ENCODE measurements at places on chromosomes 7 and 10. TPM values are rescaled to one million over a fixed set of nuclear protein-coding genes. Genes with fewer than 3 reads are reported as not detected.

DNA sequence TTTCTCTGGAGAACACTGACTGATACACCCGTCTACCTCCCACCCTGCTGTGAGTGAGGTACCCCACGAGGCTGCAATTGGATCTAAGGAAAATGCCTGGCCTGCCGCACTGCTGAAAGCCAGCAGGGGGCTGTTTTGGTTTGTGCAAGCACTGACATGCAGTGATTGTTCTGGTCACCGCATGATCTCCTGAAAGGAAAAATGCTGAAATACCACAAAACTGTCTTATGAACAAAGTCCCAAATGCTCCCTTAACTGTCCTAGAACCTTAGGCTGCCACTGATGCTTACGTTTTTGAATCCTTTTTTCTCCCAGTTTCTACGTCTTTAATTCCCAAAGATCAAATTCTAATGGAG is 132.7 kb downstream of the JCAD start:
- H3K4me1 ChIP-seq = no peaks in the 10 kb centered on the region
- no peaks in the 10 kb centered on the region for H3K36me3 ChIP-seq
- no peak overlapping the region for H3K27ac ChIP-seq

SLIT1 gene
- total RNA-seq = 23.1 TPM

- DNase-seq = no peak
- H3K27ac ChIP-seq = no peak overlapping the region
- no peaks in the 10 kb centered on the region for H3K36me3 ChIP-seq
- no peaks in the 10 kb centered on the region for H3K27me3 ChIP-seq
These were observed 591.0 kb downstream of the MAGI2 start for GRCh38 chr7:78862411-78862900.

DNA sequence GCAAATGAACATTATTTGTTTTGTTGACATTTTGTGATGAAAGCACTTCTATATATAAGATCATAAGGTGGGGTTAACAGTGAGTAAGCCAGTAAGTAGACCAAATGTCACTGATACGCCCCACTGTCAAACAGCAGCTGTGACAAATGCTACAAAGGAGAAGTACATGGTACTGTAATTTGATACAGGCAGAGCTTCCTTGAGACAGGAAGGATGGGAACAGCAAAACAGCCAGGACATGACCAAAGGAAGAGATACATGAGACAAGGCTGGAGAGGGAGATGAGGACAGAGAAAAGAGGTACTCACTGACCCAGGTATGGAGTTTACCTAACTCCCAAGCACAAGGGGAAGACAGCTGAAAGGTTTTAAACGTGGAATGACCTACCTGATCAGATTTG is 127.0 kb downstream of the SRPK2 start:
- H3K27me3 ChIP-seq = no peaks in the 10 kb centered on the region
- H3K27ac ChIP-seq = no peak overlapping the region
- DNase-seq = no peak

CALML5 gene
- total RNA-seq = not detected

DNA sequence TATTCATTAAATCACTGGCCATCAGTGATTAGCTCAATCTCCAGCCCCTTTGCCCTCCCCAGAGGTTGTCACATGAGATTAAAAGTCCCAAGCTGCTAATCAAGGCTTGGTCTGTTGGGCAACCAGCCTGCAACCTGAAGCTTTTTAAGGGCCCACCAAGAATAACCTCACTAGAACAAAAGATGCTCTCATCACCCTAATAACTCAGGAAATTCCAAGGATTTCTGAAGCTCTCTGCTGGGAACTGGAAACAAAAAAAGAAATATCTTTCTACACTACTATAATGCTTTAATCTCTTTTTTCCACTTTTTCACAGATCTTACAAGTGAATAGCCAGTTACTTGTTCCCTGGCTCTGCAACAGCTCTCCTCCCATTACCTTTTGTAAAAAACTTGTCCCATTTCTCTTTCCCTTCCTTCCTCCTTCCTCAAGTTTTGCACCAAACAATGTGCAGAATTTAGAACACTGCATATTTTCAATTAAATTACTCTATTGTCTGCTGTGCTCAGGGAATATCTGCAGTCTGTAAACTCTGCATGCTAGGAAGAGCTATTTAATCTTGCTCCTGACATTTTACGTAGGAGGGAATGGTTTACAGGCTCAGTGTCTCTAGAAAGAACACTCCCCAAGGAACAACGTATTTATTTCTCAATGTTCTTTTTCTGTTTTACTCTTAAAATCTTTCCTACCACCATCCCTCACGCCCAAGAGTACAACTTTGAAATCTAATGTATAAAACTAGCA is 169.1 kb downstream of the IMMP2L start:
- no peaks in the 10 kb centered on the region for H3K27me3 ChIP-seq
- no peak overlapping the region for H3K4me3 ChIP-seq
- no peak for DNase-seq

DNA sequence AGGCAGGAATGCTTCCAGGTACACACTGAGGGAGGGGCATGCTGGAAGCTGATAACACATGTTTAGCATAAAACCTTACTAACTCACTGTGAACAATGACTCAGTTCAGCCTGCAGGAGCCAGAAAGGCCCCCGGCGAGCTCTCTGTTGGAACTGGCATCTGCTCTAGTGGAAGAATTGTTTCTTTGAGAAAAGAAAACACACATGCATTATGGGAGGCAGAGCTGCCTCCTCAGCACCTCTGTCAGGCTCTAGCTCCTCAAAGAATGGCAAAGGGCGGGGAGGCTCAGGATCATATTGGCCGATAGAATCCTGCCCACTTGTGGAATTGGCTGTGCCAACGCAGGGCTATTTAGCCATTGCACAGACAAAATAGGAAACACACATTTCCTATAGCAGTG is 338.3 kb downstream of the CXCL12 start:
- peaks cover 34% of the 10 kb centered on the region for H3K4me1 ChIP-seq
- H3K27ac ChIP-seq = peak overlapping the region; percentile 62
- H3K4me3 ChIP-seq = no peak overlapping the region
- H3K27me3 ChIP-seq = no peaks in the 10 kb centered on the region
- no peak for DNase-seq

DNA sequence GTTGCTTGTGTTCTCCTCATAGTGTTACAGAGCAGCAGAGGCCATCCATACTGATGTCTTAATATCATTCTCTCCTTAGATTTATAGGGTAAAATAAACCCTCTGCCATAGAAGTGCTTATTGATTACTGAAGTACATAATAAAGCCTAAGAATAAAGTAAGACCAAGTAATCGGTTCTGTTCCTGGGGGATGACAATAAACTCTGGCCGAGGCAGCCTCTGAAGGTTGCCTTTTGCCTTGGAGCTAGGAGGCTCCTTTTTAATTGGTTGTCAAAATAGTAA is 711.6 kb upstream of the GALNT17 start:
- H3K4me1 ChIP-seq = peaks cover 22% of the 10 kb centered on the region
- DNase-seq = no peak
- H3K27me3 ChIP-seq = no peaks in the 10 kb centered on the region
- H3K27ac ChIP-seq = no peak overlapping the region
- H3K4me3 ChIP-seq = no peak overlapping the region

DNA sequence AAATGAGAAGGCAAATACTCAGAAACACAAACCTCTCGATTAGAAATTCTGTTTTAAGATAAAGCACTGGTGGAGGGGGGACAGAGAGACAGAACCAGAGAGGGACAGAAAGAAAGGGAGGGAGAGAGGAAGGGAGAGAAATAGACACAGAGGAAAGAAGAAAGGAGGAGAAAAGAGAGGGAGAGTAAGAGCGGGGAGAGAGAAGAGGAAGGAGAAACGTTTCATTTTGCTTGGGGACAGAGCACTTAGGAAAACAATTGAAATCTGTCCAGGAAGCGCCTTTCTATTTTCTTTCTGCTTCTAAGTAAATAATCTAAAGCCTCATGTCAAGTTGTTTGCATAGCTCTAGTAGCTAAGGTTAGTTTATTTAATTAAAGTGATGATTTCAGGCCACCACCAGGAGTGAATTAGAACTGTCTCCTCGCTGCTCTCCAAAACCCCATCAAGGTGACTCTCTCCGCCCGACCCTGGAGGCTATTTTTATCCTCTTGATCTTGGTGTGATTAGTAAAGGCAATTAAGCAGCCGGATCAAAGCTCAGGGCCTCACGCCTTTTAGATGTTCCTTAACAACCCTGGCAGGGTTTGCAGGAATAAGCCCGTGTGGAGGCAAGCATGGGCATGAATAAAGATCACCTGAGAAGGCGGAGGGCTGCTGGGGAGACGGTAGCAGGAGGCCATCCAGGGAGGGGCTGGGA is 73.4 kb upstream of the INSIG1 start:
- H3K36me3 ChIP-seq = no peaks in the 10 kb centered on the region
- H3K27ac ChIP-seq = no peak overlapping the region
- DNase-seq = no peak
- H3K27me3 ChIP-seq = no peaks in the 10 kb centered on the region
- peaks cover 20% of the 10 kb centered on the region for H3K4me1 ChIP-seq

FRMD4A gene
- 87.2 TPM for total RNA-seq

DNA sequence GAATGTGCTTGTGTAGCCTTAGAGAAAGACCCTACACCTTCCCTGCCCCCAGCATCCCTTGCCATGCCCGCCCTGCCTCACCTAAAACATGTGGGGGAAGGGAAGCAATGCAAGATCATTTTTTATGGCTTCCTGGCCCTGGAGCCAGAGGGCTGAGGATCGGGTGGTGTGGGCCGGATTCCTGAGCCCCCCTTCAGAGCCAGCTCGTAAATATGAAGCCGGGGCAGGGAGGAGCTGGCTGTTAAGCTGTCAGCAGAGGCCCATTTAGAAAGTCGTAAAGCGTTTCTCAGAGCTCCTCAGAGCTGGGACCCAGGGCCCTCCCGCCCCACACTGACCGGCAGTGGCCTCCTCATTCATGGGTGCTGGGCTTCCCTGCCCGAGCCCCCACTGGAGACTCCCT is 23.9 kb downstream of the UNC5B start:
- H3K36me3 ChIP-seq = no peaks in the 10 kb centered on the region
- H3K27me3 ChIP-seq = no peaks in the 10 kb centered on the region
- peaks cover 77% of the 10 kb centered on the region for H3K4me1 ChIP-seq

FAM25A gene
- total RNA-seq = not detected

GRCh38 chr7:112411186-112411795 is 39.0 kb upstream of the IFRD1 start:
- H3K4me1 ChIP-seq = no peaks in the 10 kb centered on the region
- H3K27me3 ChIP-seq = no peaks in the 10 kb centered on the region
- no peak for DNase-seq
- no peaks in the 10 kb centered on the region for H3K36me3 ChIP-seq
- H3K4me3 ChIP-seq = no peak overlapping the region

UPP1 gene
- total RNA-seq = 10.9 TPM

TMEM196 gene
- total RNA-seq = 16.5 TPM

- H3K4me1 ChIP-seq = no peaks in the 10 kb centered on the region
- no peak overlapping the region for H3K4me3 ChIP-seq
- no peak overlapping the region for H3K27ac ChIP-seq
- H3K27me3 ChIP-seq = no peaks in the 10 kb centered on the region
These were observed 54.1 kb downstream of the MTERF1 start for GRCh38 chr7:91826377-91826776.

DNA sequence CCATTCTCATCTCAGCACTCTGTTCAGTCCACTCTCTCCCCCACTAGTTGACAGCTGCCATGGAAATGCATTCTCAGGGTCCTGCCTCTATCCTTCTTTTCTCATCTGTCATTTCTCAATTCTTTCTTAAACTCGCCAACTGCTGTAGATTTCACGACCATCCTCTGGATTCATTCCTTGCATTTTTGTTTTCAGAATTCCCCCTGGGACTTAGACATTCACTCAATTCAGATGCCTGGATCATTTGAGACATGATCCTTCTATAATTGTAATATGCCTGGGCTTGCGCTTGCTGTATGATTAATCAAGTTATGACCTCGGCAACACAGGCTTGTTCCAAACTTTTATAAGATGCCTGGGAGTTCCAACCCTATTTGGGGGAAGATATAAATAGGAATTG is 104.5 kb downstream of the RAB11FIP2 start:
- no peak for DNase-seq
- H3K4me1 ChIP-seq = no peaks in the 10 kb centered on the region
- H3K4me3 ChIP-seq = no peak overlapping the region
- no peaks in the 10 kb centered on the region for H3K36me3 ChIP-seq

DNA sequence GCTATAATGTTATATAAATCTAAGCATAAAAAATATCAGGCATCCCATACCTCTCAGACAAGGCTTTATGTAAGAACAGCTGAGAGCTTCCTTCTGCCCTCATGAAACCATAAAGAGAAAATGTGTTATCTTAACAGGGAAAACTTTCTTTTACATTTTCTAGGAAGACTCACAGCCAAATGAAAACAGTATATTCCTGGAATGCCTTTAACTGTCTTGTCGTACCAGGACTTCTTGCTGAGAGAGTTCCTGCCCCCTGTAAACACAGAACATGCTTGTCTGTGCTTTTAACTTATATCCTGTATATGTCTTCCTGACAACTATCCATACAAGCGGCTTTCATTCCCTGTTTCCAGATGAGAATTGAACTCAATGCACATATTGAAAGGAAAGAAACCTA is 64.8 kb upstream of the AHR start:
- H3K27me3 ChIP-seq = no peaks in the 10 kb centered on the region
- H3K36me3 ChIP-seq = no peaks in the 10 kb centered on the region
- no peak overlapping the region for H3K27ac ChIP-seq
- H3K4me1 ChIP-seq = no peaks in the 10 kb centered on the region
- H3K4me3 ChIP-seq = no peak overlapping the region

CALD1 gene
- 139 TPM for total RNA-seq

CRYGN gene
- total RNA-seq = 10.3 TPM

ACSL5 gene
- 7.1 TPM for total RNA-seq

- H3K27me3 ChIP-seq = no peaks in the 10 kb centered on the region
- peaks cover 39% of the 10 kb centered on the region for H3K36me3 ChIP-seq
- H3K27ac ChIP-seq = no peak overlapping the region
- H3K4me1 ChIP-seq = no peaks in the 10 kb centered on the region
- no peak for DNase-seq
- H3K4me3 ChIP-seq = no peak overlapping the region
These were observed 85.5 kb downstream of the WIPF3 start for GRCh38 chr7:29891766-29892165.

DNA sequence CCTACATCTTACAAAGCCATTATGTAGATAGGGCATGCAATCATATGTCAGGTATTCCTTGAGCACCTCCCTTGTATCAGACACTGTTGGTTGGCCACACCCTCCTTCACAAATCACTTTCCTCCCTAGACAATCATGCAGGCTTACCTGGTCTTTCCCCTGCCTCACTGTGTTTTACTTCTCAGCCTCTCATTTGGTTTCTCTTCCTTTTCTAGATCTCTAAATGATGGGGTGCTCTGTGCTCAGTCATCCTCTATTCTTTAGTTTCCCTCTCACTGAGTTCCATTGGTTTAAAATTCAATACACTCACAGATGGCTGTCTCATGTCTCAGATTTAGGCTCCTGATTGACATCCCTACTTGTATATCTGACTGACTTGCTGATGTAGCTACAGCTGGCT is 31.4 kb downstream of the ANK3 start:
- no peak overlapping the region for H3K27ac ChIP-seq
- H3K27me3 ChIP-seq = no peaks in the 10 kb centered on the region
- H3K36me3 ChIP-seq = no peaks in the 10 kb centered on the region
- H3K4me1 ChIP-seq = peaks cover 4% of the 10 kb centered on the region
- no peak overlapping the region for H3K4me3 ChIP-seq

GRCh38 chr7:117165656-117166055 is 157.2 kb downstream of the WNT2 start:
- no peaks in the 10 kb centered on the region for H3K4me1 ChIP-seq
- no peak overlapping the region for H3K4me3 ChIP-seq
- no peaks in the 10 kb centered on the region for H3K27me3 ChIP-seq
- no peak overlapping the region for H3K27ac ChIP-seq
- no peak for DNase-seq
- no peaks in the 10 kb centered on the region for H3K36me3 ChIP-seq

RHEB gene
- 106 TPM for total RNA-seq

- no peak overlapping the region for H3K27ac ChIP-seq
- no peaks in the 10 kb centered on the region for H3K27me3 ChIP-seq
These were observed 67.9 kb downstream of the PPP1R9A start for GRCh38 chr7:94975336-94975735.

GRCh38 chr10:86744067-86744725 is 12.2 kb upstream of the BMPR1A start:
- no peaks in the 10 kb centered on the region for H3K27me3 ChIP-seq
- no peaks in the 10 kb centered on the region for H3K4me1 ChIP-seq
- H3K4me3 ChIP-seq = no peak overlapping the region
- no peak overlapping the region for H3K27ac ChIP-seq

All from spinal cord (tissue), 10 donors.